ENCODE measurements at places on chromosomes 2 and 18.

DNA sequence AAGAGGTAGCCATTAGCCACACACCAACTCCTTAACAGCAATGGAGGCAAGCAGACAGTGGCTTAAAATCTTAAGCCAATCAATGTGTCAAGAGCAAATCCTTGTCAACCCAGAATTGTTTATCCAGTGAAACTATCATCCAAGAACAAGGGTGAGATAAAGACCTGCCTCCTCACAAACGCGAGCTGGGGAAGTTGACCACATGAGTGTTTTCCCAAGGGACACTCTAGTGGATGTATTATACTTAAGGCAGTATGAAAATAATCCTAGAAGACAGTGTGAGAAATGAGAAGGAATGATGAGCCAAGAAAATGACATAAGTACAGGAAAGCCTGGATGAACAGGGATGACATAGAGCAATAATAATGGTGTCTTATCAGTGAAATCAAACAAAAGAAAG, 209.6 kb downstream of the TWIST2 start:
- DNase-seq = no peak

GRCh38 chr2:2662847-2663356, 331.8 kb upstream of the MYT1L start:
- DNase-seq = no peak

- DNase-seq = no peak
Observed at GRCh38 chr2:7438855-7439254, 521.6 kb downstream of the RNF144A start.

DNA sequence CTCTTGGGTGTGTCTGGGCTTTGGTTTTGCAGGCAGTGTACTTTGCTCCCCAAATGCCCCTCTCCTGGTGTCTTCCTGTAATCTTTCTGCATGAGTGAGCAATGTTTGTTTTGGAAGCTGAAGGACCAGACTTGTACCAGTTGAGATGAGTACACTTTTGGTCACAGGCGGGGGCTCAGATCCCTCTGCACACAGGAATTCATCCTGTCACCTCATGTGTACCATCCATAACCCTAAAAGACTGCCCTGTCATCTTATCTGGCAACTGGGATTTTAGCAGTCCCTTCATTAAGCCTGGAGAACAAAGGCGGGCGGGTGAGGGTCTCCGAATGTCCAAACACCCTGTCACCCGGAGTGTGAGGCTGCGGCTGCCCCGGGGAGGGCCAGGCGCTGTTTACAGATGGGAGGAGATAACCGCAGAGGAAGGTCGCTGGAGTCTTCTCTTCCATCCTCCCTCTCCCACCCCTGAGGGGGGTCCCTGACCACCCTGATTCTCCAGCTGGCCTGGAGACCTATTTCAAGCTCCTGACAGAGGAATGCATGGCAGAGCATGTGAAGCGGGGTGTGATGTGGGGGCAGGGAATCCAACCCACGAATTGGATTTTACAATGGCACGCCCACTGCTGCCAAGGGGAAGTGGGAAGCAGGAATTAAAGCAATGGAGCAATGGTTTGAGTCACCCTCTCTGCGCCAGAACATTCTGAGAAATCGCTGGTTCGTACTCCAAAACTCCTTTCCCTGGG, 158.2 kb upstream of the MYCN start:
- no peak for DNase-seq

- DNase-seq = no peak
Observed at GRCh38 chr2:142153601-142154000, 22.8 kb upstream of the LRP1B start.

DNA sequence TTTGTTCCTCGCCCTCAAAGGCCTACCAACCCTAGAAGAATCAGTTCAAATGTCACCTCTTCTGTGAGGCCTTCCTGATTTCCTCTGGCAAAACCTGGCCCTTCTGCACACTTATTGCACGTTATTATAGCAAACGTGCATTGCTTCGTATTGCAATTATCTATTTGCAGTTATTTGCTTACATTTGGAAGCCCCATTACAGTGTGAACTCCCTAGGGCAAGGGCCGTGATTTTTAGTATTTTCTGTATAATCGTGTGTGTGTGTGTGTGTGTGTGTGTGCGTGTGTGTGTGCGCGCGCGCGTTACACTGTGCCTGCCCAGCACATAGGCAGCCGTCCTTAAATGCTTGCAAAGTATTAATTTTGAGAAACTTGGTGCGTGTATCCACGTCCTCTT, 460 bp upstream of the SEMA4F start:
- DNase-seq = no peak

DNA sequence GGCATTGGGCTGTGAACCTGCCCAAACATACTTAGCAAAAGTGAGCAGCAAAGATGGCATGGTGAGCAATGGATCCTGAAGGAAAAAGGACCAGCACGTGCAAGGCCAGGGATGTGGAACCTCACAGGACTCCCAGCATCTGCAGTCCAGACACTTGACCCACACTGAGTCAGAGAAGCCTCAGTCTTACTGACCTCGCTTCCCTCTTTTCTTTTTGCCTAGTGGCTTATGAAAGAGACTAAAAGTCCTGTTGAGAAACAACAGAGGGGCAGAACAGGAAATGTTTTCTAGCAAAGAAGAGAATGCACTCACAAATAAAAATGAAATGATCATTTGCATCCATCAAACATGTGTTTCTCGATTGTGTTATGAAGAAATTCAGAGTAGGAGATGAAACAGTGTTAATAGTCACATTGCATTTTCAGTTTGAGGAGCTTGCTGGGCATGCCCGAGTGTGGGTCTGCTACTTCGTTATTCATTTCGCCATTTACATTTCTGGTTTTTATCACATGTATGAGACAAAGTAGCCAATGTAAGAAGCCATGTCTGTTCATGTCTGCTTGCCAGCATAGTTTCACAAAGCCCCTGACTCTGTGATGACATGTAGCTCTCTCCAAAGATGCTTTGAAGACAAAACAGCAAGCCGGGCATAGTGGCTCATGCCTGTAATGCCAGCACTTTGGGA, 118.4 kb downstream of the INO80D start:
- DNase-seq = no peak

- no peak for DNase-seq
Observed at GRCh38 chr2:6945087-6945813, 28.0 kb downstream of the RNF144A start.

GRCh38 chr2:196743165-196743564, 56.3 kb downstream of the GTF3C3 start:
- no peak for DNase-seq

DNA sequence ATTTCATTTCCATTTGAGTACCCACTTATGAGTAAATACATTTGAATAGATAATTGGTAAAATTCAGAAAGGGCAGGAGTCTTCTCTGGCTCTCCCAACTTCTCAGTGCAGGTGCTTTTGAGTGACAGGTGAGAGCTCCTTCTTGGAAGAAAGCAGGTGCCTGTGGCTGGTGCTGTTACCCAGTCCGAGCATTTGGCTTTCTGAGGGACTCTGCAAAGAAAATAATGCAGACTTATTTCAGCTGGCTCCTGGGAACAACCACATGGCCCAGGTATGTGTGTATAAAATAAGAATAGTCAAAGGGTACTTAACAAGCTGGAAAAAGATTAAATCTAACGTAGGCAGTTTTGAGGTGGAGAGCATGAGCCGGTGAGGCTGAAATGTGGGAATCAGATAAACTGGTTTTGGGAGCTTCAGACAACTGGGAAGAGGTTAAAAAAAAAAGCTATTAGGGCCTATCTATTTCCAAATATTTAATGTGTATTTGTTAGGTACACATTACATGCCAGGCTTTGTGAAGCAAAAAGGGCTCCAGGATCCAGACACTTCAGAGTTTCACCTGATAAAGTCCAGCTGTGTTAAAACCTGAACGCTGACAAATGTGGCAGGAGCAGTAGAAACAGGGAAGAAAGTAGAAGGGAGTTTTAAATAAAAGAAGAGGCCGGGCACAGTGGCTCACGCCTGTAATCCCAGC, 20.6 kb downstream of the ZNF236 start:
- no peak for DNase-seq

Data from left lung (tissue), 14 donors.